Fibroblast of upper back skin (primary cell): ENCODE measurements at places on chromosomes 1 and 21.

DNA sequence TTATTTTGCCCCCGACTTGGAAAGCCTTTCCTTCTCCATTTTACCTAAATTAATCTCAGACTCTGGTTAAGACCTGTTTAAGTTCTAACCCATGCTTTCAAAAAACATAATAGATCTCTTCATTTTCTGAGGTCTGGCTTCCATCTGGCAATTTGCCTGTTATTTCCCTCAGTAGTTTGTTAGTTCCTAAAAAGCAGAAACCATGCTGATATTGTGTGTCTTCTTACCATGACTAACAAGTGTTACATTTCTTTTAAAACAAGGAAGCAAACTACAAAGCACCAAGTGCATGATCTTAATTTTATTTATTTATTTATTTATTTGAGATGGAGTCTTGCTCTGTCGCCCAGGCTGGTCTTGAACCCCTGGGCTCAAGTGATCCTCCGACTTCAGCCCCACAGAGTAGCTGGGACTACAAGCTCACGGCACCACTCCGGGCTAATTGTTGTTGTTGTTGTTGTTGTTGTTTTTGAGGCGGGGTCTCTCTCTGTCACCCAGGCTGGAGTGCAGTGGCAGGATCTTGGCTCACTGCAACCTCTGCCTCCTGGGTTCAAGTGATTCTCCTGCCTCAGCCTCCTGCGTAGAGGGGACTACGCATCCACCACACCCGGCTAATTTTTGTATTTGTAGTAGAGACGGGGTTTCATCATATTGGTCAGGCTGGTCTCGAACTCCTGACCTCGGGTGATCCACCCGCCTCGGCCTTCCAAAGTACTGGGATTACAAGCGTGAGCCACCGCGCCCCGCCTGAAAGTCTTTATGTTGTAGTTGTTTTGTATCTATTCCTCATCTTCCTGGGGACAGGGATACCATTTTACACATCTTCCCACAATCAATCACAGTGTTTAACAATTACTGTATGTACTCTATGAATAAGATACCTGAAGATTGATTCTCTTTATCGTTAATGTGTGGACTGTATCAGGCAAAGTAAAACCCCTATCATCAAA lies 1.3 kb upstream of the PATJ start:
- no peak for DNase-seq

GRCh38 chr1:213041443-213041842 lies 9.6 kb upstream of the RPS6KC1 start:
- DNase-seq: peak; percentile 75

DNA sequence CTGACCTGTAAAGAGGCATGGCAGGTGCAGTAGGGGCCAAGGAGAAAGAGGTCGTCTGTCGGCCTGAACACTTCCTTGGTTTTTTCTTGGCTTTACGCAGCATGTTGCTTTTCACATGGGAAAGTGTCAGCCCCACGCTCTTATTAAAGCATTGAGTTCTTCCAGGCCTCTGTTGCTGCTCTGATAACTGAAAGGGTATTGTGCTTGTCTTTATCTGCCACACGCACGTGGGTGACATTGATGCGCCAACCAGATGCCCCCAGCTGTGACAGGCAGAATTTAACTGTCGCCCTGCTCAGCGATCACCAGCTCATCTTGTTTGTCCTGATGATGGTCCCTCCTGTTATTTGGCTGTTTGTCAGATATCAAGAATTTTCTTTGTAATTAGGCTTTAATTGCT lies 76.5 kb downstream of the GALNT2 start:
- no peak for DNase-seq

DNA sequence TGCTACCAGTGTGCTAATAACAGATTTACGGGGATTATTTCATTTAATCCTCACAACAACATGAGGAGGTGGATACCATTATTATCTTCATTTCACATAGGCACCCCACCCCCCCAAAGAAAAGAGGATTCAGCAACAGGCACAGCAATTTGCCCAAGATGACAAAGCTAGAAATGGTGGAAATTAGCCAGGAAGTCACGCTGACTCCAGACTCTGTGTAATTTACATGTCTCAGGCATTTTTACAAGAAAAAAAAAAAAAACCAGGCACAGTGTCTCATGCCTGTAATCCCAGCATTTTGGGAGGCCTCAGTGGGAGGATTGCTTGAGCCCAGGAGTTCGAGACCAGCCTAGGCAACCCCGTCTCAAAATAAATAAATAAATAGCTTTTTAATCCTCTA lies 37.5 kb upstream of the PRDM2 start:
- DNase-seq: peak; percentile 49

- DNase-seq: peak; percentile 49
These were observed 66.1 kb downstream of the TBX15 start for GRCh38 chr1:118921994-118922393.

DNA sequence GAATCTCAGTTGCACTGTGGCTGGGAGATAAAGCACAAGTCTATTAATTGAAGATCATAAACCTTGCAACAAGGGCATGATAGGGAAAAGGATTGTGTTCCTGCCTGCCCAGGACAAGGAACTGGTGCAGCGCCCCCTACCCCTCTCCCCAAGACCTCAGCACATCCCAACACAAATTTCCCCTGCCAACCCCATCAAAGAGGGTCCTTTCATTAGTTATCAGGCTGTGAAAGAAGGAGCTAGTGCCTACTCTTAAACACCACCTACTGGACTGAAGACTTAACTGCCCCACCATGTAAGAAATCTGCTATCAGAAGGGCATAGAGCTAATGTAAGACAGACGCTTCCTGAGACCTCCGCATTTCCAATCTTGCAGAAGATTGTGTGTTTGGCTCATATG lies 372.6 kb downstream of the AGBL4 start:
- no peak for DNase-seq

GRCh38 chr21:33078907-33079582 lies 9.1 kb downstream of the OLIG1 start:
- DNase-seq: peak; percentile 11

DNA sequence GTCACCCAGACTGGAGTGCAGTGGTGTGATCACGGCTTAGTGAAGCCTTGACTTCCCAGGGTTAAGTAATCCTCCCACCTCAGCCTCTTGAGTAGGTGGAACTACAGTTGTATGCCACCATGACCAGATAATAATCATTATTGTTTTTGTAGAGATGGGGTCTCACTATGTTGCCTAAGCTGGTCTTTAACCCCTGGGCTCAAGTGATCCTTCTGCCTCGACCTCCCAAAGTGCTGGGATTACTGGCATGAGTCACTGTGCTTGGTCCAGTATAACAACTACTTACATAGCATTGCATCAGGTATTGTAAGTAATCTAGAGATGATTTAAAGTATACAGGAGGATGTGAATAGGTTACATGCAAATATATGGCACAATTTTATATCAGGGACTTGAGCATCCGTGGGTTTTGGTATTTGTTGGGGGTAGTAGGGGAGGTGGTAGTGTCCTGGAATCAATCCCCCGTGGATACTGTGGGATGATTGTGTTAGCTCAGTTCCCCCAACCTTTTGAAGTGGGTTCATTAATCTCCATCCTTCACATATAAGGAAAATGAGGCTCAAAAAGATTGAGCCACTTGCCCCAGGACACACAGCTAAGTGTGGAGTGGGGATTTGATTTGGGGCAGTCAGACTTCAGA lies 61.4 kb upstream of the CNIH3 start:
- DNase-seq: peak; percentile 61

DNA sequence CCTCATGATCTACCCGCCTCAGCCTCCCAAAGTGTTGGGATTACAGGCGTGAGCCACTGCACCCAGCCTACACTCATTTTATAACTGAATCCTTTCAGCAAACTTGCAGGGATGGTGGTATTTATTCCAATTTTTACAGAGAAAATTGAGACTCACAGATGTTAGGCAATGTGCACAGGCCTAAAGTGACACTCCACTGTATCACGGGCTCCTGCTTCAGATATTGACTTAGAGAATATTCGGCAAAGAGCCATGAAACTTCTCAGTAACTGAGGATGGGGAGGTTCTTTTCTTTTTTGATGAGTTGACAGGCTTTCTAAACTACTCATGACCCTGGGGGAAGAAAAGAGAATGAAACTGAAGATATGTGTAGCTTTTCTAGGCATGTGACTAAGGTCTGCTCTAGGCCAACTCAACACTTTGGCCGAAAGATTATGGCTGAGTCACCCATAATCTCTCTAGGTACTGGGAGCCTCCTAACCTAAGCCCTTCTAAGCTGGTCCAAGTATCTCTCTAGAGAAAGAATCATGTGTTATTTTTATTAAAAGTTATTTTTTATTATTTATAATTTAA lies 19.9 kb upstream of the PTCH2 start:
- peak; percentile 21 for DNase-seq

DNA sequence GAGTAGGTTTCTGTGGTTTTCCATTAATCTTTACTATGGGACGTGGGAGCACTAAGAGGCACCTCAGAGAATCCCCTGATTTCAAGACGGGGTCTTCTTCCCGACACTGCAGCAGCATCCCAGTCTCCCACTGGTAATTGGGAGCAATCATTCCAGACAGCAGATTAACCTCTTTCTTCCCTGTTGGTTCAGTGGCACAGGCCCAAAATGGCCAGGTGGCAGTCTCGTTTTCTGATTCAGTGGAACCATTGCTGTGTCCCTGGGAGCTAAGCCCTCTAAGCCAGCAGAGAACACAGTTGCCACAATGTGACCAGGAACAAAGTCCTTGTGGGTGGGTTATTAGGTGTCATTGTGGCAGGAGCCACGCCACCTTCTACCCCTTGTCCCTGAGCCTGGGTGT lies 342.1 kb downstream of the MATN1 start:
- no peak for DNase-seq

DNA sequence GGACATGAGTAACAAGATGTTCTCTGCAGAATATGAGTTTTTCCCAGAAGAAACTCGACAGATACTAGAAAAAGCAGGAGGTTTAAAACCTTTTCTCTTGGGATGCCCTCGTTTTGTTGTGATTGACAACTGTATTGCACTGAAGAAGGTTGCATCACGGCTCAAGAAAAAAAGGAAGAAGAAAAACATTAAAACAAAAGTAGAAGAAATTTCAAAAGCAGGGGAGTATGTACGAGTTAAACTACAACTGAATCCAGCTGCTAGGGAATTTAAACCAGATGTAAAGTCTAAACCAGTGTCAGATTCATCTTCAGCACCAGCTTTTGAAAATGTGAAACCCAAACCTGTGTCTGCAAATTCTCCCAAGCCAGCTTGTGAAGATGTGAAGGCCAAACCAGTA lies 92.5 kb downstream of the TTC3 start:
- DNase-seq: peak; percentile 19

DNA sequence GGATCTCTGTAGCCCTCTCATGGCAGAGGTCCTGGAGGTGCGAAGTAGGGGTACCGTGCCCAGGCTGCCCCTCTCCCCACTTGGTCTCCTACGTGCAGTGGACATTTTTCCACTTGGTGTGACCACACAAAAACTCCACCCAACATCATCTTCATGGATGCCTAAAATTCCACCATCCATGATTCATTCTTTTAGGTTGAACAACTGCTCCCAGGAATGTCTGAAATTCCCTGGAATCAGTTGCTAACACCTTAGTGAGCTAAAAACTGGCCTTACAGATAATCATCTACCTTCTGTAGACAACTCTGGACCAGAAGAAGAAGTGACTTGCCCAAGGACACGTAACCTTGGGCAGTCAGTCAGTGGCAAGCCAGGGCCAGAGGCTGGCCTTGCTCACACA lies 32.1 kb upstream of the CLIC4 start:
- peak; percentile 83 for DNase-seq

GRCh38 chr1:244874974-244875579 lies 10.7 kb upstream of the HNRNPU start:
- no peak for DNase-seq

DNA sequence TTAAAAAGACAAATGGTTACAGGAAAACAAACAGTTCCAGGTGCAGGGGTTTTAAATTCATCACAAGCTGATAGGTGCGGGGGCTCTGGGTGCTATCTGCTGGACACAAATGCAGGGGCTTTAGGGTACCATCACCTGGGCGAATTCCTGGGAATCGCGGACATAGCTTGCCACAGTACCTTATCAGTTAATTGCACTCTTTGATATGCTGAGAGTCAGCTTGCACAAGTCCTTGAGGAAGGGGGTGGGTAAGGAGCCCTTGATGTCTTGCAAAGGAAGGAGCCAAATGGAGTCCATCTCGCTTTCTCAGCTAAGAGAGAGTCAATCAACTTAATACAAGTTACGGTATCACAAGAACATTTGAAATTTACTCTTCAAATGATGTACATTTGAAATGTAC lies 25.4 kb upstream of the TMEM54 start:
- DNase-seq: no peak

DNA sequence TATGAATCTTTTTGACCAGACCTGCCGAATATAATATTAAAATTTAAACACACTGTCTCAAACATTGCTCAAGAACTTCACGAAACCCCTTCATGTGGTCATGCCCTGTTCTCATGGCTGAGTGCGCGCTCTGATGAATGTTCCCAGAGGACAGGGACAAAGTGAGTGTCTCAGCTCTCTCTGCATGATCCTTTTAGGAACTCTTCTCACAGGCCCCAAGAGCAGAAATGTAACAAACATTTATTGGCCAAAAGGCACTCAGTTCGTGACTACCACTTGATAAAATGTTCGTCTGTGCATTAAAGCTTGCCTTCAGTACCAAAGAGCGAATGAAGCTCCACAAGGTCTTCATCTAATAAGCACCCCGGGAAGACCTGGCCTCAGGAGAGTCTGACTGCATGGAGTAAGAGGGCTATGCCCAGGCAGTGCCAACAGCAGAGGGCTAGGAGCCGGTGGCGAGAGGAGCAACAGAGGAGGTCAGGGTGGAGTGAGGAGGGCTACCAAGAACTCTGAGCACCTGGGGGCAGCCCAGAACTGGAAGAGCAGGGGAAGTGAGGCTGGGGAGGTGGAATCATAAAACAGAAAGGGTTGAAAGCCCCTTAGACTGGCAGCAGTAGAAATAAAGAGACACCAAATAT lies 171.1 kb downstream of the RHOU start:
- no peak for DNase-seq

DNA sequence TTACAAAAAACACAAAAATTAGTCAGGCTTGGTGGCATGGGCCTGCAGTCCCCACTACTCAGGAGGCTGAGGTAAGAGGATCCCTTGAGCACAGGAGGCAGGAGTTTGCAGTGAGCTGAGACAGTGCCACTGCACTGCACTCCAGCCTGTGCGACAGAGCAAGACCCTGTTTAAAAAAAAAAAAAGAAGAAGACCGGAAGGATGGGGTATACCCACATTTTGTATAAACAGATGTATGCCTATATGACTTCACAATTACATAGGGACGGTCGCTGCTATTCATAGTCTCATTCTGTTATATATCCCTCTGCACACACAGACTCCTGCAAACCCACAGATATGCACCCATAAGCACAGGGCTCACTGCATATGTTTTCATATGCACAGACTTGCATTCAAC lies 12.7 kb downstream of the LCK start:
- DNase-seq: no peak

DNA sequence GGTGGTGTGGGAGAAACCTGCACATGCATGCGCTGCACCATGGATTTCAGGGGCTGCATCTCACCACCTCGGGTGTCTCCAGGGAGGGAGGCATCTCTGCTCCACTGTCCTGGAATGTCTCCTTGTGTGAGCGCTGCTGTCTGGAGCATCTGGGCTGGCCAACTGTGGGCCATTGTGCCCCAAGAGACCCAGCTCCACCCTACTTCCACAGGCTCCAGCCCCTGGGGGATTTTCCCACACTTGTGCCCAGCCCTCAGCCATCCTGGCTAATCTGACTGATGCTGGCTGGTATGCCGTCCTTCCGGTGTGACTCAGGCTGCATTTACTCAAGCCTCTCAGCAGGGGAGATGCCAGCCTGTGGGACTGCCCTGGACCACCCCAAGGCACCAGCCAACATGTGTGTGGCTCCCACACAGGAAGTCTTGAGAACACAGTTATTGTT lies 62.0 kb downstream of the TRIM11 start:
- no peak for DNase-seq
